Cerebellar nuclear complex (tissue), 1 donor: ENCODE measurements at places on chromosomes 12 and 14.

DNA sequence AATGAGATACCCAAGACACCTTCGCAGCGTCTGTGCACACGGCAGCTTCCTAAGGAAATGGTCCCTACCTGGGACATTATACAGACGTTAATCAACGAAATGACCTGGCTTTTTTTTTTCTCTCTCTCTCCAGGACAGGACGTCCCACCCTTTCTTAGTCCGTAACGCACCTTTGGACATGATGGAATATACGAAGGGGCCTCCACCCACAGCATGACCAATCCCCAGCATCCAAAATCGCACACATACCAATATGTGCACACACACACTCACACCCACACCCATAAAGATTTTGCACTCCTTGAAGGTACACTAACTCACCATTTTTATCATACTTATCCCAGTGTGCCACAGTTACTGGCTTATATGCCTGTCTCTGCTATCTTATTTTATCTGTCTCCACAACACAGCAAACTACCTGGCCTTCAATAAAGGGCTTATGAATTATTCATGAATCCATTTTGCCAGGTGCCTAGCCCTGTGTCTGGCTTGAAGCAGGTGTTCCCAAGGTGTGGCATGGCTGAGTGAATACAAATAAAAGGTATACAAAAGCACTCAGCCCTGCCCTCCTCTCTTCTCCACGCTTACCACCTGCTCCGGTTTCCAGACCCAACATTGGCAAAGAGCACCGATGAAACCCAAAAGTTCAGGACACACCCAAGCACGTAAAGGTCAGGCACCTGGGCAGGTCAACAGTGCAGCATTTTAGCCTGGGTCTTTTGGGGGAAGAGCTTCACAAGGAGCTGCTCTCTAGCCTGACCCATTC, 2.2 kb downstream of the SCNN1A start:
- DNase-seq, result no peak

DNA sequence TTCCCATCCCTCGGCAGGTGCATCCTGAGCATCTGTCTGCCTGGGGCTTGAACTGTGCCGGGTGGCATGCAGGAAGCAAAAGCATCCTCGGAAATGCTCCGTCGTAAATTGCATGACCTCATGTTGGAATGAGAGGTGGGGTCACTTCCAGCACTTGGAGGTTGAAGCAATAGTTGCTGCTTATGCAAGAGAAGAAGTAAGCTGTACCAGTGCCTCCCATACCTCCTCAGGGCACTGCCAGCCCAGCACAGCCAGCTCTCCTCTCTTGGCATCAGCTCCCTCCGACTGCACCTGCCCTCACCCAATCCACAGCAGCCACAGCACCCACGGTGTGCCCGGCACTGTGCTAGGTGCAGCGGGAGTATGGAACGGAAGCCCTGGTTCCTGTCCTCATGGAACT, 11.5 kb downstream of the TEAD4 start:
- no peak for DNase-seq

- no peak for DNase-seq
These were observed 424.1 kb downstream of the PCNX1 start for GRCh38 chr14:71331403-71331802.

DNA sequence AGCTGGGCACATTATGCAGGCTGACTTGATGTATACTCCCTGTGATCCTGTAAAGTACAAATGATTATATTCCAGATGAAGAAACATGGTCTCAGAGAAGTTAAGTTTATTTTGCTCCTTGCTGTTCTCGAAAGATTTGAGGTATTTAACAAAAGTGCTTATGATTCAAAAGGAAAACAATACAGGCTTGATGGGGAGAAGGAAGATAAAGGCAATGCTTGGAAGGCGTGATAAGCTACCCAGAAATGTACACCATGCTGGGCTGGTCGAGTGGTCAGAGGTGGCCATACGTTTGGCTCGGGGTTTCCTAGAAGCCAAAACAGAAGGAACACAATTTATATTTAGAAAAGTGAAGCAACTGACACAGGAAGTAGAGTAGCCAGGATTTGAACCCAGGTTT, 201.0 kb downstream of the KTN1 start:
- DNase-seq, result no peak

DNA sequence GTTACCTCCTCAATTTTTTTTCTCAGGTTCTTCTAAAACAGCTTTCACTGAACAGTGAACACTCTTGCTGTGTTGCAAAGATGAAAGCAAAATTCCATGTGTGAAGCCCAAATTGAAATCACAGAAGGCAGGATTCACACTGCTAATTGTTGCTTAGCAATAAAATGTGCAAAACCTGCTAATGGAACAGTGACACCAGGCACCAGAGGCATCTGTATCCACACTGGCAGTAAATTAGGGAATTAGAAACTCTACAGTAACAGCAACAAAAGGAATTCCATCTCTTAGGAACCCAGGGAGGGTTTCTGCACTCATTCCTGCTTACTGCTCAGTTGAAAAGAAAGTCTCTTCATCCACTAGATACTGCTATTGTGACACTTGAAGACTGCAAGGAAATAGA, 202.3 kb downstream of the GXYLT1 start:
- no peak for DNase-seq

DNA sequence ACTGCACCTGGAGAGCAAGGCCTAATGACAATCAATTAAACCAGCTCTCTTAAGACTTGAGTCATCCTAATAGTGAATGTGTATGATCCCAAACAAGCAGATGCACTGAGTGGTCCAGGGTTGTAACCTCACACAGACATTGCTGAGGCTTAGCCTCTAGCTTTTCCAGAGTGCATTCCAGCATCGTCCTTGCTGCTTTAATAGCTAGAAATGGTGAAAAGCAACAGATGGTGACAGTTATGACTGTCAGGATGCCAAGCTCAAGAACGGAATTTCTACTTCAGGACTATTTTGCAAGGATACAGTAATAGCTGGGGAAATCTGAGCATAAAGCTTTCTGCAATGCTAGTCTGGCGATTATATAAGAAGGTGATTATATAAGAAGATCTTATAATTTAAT, 34.6 kb downstream of the PTPRR start:
- DNase-seq, result peak; percentile 84

DNA sequence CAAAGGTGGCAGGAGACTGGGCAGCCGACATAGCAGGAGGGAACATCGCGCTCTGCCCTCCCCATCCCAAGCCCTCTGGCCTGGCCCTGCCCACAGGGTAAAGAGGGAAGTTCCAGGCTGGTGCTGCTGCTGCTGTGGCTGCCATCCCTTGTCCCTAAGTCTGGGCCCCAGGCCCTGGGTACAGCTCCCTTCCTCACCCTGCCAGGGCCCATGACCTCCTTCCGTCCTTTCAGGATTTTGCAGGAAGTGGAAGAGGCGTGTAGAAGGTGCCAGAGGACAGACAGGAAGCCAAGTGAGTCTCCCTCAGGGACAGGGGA, 14.7 kb upstream of the NCOR2 start:
- no peak for DNase-seq

DNA sequence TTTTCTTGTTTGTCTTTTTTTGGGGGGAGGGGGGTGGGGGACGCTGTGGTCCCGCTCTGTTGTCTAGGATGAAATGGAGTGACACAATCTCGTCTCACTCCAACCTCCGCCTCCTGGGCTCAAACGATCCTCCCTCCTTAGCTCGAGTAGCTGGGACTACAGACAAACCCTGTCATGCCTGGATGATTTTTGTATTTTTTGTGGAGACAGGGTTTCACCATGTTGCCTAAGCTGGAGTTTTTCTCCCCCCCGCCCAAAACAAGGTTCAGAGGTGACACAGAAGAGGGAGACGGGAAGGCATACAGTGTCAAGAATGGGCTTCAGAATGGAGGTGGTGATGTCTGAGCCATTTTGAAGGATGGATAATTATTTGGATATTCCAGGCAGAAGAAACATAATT, 116.9 kb upstream of the ATF1 start:
- no peak for DNase-seq

DNA sequence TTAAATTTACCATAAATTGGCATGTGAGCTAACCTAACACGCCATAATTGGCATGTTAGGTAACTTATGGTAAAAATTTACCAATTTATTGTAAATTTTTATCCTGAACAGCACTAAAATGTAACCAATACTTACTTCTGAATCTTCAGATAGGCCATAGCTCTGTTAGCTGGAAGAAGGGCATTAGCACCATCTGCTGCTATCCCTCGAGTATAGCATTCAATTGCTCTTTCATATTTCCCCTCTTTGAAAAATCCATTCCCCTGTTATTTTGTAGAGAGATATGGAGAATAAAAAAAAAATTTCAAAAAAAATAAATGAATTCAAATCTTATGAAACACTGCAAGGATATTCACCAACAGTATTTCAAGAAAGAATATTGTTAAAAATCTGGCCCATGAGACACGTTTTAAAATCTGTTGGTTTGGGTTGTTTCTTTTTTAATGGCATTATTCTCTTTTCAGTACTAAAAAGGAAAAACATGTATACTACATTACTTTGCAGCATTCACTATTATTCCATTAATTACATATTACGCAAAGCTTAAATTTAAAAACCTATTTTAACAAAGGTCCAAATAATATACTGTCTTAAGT, 19.1 kb downstream of the RPAP3 start:
- DNase-seq, result no peak

GRCh38 chr12:94304566-94305061, 155.1 kb downstream of the CEP83 start:
- DNase-seq, result no peak

DNA sequence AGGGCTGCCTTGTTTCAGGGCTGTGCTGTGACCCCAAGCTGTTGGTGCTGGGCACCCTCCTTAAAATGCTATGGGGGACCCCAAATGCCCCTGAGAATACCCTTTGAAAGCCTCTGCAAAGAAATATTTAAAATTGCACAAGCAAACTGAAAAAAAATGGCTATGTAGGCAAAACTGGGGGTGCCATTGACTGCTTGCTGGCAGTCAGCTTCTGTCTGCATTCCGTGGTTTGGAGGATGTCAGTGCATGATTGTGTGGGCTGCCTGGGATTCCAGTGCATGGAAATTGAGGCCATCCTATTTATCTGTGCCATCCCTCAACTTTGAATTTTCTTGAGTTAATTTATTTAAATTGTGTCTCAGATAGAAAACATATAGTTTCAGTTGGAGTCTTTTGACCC, 113.7 kb upstream of the RTL1 start:
- DNase-seq, result no peak

- DNase-seq, result no peak
These were observed 94.1 kb downstream of the PLCZ1 start for GRCh38 chr12:18643681-18644080.
